KBM-7 (cell line): ENCODE measurements at places on chromosomes 6 and 20.
A peak's percentile ranks its signal among the peaks of the same experiment; 100 is the strongest.

GRCh38 chr20:31516166-31516565 is 1.9 kb downstream of the HM13 start:
- no peak for DNase-seq

GRCh38 chr6:75102301-75102700 is 103.6 kb downstream of the COL12A1 start:
- no peak for DNase-seq

DNA sequence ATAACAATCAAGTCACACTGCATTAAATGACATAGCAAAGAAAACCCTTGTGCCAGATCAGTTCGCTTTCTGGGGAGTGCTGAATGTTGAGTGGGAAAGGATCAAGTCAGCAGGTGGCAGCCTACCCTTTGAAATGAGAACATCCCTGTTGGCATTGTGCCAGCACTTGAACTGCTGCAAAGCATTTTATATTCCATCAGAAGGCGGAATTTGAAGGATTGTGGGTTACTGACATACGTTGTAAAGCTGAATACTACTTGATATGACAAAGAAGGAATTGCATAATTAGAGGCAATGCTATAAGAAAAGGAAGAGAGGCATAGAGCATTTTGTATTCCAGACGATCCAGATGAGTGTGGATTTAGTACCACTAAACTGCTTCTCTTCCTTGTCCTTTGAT is 26.5 kb downstream of the BCKDHB start:
- DNase-seq = peak; percentile 62

- DNase-seq = no peak
Observed at GRCh38 chr6:24775520-24776058, 852 bp downstream of the GMNN start.

GRCh38 chr6:135323202-135323668 is 142.1 kb downstream of the MYB start:
- DNase-seq = peak; percentile 99

DNA sequence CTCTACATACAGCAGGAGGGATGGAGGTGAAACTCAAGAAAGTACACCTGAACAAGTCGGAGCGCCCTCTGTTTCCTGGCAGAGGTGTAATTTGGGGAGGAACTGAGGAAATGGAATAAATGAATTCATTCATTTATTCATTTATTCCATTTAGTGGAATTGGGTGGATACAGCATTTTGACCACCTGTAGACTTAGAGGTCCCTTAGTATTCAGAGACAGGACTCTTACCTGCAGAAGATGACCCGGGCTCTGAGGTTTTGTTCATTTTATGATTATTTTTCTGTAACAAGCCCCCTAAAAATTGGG is 9.1 kb downstream of the TRIM31 start:
- DNase-seq = no peak

- DNase-seq = no peak
Observed at GRCh38 chr20:23371496-23371895, 9.5 kb downstream of the GZF1 start.

GRCh38 chr20:54140927-54141566 is 32.7 kb downstream of the CYP24A1 start:
- no peak for DNase-seq

DNA sequence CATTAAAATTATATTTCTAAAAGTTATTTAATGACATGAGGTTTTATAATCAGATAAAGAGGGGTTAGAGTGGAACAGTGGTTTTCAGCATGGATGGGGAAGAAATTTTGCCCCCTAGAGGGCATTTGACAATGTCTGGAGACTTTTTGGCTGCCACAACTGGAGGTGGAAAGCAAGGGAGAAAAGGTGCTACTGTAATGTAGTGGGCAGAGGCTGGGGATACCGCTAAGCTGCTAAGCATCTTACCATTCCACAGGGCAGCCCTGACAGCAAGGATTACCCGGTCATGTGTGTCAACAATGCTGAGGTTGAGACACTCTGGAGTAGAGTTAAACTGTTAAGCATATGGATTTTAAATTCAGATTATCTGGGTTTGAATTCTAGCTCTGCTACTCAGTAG is 52.9 kb upstream of the FABP7 start:
- DNase-seq = peak; percentile 69

- peak; percentile 45 for DNase-seq
Observed at GRCh38 chr6:33391922-33392594, 435 bp downstream of the KIFC1 start.

GRCh38 chr6:90374201-90374600 is 77.6 kb upstream of the BACH2 start:
- no peak for DNase-seq

DNA sequence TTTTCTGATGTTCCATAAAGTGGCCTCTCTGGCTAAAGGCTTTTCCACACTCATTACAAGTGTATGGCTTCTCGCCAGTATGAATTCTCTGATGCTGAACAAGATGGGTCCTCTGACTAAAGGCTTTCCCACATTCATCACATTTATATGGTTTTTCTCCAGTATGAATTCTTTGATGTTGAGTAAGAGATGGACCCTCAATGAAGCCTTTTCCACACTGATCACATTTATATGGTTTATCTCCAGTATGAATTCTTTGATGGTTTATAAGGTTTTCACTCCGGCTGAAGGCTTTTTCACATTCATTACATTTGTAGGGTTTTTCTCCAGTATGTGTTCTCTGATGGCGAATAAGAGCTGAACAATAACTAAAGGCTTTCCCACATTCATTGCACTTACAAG is 20.4 kb downstream of the ZNF184 start:
- peak; percentile 1 for DNase-seq

DNA sequence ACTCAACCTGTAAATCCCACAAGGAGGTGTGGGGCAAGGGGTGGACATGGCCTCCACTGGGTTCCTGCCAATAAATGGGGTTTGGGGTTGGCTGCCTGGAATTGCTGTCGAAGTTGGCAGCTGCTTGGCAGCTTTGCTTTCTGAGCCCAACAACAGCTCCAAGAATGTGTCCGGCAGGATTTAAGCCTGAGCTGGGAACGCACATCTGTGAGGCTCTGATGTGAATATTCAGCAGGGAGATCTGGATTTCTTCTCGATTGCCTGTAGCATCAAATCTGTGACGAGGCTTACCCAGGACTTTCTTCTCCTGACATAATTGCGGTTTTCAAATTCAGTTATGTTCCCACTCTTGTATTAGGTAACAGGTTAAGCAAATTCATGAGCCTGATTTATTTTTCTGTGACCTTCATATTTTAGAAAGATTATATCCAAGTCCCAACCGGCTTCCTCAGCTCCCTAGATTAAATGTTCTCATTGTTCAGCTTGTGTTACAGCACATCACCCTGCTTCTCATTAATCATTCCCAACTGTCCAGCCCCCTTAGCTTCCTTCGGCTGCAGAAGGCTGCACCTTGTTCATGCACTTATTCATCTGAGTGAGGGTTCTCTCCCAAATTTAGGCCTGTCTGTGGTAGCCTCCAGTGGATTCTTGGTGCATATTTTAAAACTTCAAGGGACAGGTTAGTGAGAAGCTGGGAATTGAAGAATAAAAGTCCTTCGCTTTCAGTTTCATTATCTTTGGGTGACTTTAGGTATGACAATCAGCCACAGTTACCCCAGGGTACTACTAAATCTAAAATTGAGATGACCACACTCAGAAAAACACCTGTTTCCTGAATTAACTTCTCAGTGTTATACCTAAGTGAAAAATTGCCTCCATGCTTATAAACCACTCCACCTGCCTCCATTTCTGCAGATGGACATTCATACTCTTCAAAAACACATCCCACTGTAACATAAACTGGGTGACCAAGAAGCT is 310.0 kb downstream of the ESR1 start:
- no peak for DNase-seq

DNA sequence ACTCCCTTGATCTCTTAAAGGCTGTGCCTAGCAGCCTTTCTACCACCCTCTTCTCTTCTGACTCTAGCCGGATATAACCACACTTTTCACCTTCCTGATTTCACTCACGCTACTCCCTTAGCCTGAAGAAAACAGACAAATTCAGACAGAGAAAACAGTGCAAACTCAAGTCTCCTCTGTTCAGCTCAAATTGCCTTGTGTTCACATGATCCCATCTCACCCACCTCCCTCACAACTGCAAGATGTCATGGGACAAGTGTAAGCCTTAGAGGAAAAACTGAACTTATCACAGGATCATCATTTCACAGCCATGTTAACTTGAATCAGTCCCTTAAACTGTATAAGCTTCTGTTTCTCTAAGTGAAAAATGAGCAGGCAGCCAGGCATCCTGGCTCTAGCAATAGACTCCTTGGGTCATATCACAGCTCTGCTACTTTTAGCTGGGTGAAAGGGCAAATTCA is 66.5 kb upstream of the TENT5A start:
- DNase-seq = peak; percentile 86

GRCh38 chr20:9409981-9410380 is 104.4 kb upstream of the LAMP5 start:
- no peak for DNase-seq

- DNase-seq = peak; percentile 27
Observed at GRCh38 chr6:113634352-113635163, 222.6 kb upstream of the MARCKS start.

GRCh38 chr20:63900413-63900812 is 5.5 kb downstream of the DNAJC5 start:
- DNase-seq = peak; percentile 56

DNA sequence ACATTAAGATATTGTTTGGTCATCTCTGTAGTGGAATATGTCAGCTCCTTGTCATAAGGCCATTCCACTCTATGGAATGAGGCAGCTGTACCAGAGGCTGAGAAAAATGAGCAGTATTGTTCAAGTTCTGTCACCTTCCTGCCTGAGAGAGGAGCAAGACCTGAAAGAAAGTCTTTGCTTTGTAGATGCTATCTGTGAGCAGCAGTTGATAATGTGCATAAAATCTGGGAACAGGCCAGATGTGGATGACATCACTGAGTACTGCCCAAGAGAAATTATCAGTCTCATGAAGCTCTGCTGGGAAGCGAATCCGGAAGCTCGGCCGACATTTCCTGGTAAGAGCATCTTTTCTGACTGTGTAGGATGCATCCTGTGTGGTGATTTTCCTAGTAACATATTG is 16.8 kb downstream of the RIPK1 start:
- no peak for DNase-seq

GRCh38 chr6:72350296-72350881 is 271.5 kb upstream of the KCNQ5 start:
- no peak for DNase-seq

GRCh38 chr6:39754514-39755115 is 29.4 kb upstream of the KIF6 start:
- no peak for DNase-seq

DNA sequence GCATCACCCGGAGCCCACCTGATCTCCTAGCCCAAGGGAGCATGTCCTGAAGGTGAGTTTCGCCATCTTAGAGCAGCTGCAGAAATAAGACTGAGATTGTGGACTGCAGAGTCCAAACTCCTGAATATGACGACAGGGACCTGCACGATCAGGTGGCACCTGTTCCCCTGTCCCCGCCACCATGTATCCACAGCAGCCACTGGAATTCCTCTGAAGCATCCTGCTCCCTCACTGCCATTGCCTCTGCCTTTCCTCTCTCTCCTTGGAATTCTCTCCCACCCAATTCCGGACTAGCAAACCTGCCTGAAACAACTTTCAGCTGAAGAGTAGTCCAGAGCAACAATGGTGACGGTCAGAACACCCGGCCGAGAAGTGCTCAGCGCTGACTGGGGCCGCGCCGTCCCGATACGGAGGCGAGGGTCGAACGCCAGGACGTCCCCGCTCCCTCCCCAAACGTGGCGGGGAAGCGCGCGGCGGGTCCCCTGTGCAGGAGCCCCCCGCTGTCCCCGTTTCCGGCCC is 694 bp upstream of the FAM120B start:
- no peak for DNase-seq

DNA sequence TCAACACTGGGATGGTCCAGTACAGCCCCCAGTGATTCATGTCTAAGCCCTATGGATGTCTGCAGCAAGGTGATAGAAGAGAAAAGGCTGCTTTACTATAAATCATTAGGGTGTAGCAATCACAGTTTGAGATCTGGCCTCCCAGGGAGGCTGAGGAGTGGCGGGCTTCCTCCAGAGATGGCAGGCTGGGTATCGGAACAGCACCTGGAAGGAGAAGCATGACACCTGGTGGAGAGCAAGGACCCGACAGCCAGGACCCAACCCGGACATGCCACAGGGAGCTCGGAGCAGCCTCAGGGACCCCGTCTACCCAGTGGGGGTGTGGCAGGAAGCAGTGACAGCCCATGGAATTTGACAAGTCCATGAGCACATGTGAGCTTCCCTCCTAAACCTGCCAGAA is 114.8 kb upstream of the CD93 start:
- DNase-seq = peak; percentile 40

DNA sequence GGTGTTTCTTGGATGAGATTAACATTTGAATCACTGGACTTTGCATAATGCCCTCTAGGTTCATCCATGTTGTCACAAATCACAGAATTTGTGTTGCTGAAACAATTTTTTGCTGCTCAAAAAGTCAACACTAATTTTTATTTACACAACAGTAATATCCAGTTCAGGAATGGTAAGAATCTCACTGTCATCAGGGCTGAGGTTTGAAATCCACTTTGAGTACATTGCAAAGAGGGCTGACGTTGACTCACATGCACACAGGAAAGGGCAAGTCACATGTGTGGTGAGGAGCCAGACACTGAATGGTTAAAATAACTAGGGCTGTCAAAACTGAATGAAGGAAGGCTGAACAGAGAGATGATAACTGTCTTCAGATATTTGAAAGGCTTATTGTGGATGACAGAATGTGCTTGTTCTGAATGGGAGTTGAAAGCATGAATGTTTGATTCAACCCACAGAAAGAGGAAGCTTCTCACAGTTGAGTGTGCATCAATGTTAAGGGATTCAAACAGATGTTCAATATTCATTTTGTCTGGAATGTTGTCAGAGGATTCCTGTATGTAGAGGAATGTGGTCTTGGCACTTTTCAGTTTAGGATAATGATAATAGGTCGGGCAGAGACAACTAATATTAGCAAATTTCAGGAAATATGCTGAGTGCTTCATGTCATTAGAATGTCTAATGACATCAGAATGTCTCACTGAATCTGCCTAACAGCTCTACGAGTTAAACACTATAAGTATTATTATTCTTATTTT is 3.6 kb upstream of the ADGRG6 start:
- DNase-seq = peak; percentile 16

GRCh38 chr6:27492631-27493190 is 19.8 kb upstream of the ZNF184 start:
- no peak for DNase-seq

DNA sequence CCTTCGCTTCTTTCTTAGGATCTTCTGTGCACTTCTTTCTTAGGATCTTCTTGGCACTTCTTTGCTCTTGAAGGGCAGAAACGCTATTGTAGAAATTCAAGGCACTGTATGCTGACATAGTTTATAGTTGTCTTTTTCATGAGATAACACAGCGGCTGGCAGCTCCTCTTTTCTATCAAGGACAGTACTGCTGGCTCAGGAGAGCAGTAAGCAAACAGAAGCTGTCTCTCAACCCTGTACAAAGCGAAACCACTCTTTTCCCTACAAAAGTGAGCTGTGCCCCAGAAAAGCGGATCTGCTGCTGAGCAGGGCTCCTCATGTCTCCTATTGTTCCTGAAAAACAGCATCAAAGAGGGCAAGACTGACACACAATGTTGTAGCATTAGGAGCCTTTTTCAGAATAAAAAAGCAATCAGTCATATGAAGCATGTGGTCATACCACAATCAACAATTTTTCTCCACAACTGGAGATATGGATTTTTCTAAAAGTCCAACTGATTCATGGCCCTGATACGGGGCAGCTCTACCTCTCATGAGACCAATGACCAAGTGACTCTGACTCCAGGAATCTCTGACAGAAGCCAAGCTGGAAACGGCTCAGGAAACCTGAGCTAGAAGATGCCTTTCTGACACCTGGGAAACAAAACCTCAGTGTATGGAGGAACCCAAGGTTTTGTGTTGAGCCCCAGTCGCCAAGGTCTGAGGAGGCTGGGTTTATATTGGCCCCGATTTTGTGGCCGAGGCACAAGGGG is 255.9 kb downstream of the ESR1 start:
- no peak for DNase-seq
